ENCODE measurements at places on chromosomes 4 and X. TPM values are rescaled to one million over a fixed set of nuclear protein-coding genes. Genes with fewer than 3 reads are reported as not detected.

GRCh38 chrX:111086591-111087006 lies 9.4 kb upstream of the PAK3 start:
- no peak for DNase-seq

- DNase-seq: no peak
These were observed 63.0 kb downstream of the PRSS12 start for GRCh38 chr4:118289794-118290193.

GRCh38 chrX:71098302-71098701 lies 2.7 kb downstream of the FOXO4 start:
- peak; percentile 78 for DNase-seq

GRCh38 chrX:9995855-9996339 lies 28.7 kb downstream of the CLDN34 start:
- peak; percentile 83 for DNase-seq

DNA sequence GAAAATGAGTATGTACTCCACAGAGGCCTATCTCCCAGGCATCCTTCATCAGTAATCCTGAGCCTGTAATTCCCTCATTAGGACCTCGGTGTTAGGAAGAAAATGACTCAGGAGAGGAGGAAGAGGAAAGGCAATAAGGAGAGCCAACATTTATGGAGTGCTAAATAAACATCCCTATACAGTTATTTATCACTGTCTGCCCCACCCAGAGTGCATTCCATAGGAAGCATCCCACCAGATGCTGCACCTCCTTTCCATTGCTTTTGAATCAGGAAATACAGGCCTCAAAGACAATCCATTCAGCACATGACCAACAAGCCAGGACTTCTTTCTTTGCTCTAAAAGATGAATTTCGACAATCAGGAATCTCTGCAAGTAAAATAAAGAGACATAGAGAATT lies 47.6 kb downstream of the USP38 start:
- DNase-seq: no peak

DNA sequence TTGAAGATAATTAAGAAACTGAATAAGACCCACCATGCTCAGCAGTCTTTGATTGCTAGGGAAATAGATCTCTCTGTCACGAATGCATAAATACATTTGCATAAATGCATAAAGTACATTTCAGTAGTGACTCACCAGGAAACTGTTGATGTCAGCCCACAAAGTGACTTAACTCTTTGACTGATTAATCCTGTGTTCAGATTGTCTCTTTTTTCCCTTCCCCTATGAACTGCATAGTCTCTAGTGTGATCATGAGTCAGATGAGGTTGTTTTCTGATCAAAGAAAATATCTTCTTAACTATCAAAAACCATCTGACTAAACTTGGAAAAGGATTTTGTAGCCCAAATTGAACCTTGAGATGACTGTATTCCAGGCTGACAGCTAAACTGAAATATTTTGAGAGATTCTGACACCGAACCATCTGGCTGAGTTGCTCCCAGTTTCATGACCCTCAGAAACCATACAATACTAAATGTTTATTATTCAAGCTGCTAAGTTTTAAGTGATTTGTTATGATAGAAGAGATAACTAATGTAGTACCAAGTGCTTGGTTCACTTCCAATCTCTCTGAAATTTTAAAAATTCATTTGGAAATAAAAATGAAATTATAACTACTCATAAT lies 1381.5 kb upstream of the AGA start:
- DNase-seq: no peak

GRCh38 chr4:96775501-96775900 lies 935.6 kb downstream of the PDHA2 start:
- DNase-seq: no peak

DNA sequence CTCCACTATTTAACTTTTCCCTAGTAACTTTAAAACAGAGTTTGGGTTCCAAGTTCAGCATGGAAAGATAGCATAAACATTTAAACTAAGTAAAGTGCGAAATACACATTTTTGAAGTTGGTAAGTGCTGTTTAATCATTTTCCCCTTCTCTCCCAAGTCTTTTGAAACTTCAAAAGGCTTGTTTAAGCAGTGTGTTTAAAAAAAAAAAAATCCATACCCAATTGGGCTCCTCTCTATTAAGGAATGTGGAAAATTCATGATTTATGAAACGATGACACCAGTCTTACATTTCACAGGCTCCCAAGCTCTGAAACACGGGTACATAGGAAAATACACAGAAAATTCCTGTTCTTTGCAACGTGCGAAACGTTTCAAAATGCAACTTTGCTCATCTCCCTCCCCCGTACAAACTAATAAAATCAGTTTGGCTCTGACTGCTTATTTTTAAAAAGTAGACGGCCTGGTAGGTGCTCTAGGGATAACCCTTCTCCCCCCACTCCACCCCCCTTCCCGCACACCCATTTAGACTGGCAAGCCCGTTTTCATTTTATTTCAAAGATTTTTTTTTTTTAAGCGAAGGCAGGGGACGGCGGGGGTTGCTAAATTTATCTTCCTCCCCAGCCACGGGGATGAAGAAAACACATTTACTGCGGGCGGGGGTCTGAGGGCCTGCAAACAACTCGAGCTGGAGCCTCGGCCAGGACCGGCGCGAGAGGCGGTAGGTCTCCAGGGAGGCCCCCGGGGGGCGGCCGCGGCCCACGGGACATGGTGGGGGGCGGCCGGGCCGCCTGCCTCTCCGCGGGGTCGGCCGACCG lies 786 bp upstream of the ZFX start:
- DNase-seq: no peak

DNA sequence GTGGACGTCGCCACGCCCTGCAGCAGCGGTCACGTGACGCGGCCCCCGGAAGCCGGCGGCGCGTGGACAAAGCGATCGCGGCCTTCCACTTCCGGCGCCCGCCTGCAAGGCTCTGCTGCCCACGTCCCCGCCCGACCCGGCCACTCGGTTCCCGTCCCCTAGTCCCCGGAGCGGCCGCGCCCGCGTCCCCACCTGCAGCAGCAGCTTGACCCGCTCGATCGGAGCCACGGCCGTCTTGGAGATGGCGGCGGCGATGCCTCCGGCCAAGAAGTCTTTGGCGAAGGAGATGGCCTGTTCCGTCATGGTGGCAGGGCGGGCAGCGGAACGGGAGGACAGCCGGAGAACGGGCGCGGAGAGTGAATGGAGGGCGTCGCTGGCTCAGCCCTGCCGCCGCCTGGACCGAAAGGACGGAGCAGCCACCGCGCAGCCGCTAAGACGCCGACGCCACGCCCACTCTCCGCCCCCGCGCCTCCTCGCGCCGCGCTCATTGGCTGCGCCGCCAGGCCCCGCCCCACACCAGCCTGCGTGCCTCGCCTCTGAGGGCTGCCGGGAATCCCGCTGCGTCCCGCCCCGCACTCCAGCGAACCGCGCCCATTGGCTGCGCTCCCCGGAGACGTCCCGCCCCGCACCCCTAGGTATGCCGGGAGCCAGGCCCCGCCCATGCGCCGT lies at the start of gene SLC25A6:
Gene SLC25A6, minus strand, starts transcription at position 407 of the 669 bp plus-strand sequence. Its CDS starts 104 bp downstream, at position 303.
- DNase-seq: peak; percentile 99

DNA sequence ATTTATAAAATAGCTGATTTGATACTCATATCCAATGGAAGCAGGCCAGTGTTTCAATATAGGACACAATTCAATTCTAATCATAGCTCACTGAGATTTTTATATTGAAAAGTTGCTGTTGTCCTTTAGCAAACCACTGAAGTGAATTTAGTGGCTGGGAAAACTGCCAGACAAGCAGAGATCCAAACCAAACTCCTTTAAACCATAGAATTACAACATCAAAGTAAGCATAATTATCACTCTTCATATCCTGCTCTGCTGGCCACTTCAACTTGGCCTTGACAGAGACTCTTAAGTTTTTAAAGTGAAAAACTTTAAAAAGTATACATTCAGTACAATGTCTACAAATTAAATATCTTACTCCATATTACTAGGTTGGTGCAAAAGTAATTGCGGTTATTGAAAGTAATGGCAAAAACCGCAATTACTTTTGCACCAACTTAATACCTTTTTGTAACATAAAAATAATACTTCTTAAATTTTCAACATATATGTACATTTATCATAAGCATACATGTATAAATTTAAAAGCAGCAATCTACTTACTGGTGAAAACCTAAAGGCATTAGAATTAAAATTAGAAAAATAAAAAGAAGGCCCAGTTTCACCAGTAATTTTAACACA lies 433.0 kb downstream of the PCDH10 start:
- DNase-seq: no peak

- no peak for DNase-seq
These were observed 133.1 kb downstream of the PLS3 start for GRCh38 chrX:115694028-115694427.

- no peak for DNase-seq
These were observed 32.0 kb upstream of the MBNL3 start for GRCh38 chrX:132520792-132521191.

- DNase-seq: no peak
These were observed 47.9 kb downstream of the NAP1L5 start for GRCh38 chr4:88649716-88650115.

DNA sequence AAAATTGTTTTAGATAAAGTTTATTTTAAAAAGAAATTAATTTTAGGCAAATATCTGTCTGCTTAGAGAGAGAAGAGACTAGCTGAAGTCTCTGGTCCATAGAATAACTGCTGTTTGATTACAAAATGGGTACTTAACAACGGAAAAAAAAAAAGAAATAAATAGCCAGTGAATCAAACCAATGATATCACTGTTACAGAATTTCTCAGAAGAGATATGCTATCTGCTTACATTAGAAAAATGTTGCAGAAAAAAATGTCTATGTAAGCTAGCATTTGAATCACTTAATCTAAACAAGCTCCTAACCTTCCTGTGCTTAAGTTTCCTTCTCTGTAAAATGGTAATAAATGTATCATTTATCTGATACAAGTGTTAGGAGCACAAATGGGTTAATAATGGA lies 189.9 kb downstream of the IL15 start:
- DNase-seq: no peak

DNA sequence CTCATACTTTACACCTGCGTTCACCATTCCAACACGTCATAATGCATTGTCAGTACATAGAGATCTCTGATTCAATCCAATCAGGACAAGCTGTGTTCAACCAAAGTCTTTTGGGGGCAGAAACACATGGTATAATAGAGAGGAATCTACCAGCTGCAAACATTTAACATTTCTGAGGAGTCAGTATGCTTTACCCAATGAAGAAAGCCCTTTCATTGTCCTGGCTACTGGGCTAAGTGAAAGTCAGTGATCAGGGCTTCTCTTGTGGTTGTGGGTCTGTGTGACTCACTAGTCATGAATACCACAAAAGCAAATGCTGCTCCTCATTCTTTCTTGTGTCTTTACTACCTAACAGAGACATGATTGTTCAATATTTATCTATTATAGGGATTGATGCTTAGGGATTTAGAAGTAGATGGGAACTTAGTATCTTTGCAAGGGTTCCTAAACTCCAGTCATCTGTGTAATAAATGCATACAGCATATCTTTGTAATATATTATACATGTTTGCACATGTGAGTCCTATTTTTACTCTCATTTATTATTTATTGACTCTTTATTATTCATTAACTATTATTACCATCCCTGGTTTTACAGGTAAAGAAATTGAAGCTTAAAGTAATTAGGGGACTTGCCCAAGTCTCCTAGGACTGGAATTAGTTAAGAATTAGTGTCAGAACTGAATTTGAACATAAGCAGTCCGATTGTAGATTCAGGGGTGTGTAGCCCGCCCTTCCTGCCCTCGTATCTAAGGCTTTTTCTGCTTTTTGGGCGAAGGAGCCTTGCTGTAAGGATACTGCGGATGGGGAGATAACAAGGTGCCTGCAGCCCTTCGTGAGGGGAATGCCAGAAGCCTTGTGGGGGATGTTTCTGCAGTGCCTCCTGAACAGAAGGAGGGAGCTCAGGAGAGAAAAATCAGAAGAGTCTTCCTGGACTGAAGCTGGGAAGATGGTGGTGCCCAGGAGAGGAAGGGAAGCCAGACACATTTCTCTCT lies 353.1 kb upstream of the BOD1L1 start:
- DNase-seq: no peak

DNA sequence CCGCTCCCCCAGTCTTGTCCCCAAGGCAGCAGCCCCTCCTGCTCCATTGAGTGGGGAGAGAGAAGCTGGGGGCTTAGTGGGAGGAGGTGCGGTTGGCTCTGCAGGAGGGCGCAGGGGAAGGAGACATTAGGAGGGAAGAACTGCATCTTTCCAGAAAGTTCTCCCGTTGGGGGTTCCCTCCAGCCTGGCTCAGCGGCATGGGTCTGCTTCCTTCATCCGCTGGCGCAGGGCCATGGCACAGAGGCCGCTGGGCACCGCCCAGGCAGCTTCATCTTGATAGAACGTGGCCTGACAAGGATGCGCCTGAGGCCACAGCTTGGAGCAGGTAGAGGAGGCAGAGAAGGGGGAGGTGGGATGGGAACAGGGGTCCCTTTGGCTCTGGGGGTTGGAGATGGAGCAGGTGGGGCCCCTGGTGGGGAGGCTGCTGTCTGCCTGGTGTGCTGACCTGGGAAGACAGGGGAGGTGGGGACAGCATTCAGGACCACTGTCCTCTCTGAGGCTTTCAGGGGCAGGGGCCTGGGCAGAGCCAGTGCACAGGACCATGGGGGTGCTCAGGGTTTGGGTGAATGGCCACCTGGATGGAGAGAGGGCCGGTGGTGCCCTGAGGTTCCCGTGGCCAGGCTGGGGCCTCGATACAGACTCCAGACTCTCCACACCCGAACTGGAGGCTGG lies 12.1 kb downstream of the DOK7 start:
- no peak for DNase-seq

- no peak for DNase-seq
These were observed 281.7 kb downstream of the CHM start for GRCh38 chrX:85765651-85766050.

DNA sequence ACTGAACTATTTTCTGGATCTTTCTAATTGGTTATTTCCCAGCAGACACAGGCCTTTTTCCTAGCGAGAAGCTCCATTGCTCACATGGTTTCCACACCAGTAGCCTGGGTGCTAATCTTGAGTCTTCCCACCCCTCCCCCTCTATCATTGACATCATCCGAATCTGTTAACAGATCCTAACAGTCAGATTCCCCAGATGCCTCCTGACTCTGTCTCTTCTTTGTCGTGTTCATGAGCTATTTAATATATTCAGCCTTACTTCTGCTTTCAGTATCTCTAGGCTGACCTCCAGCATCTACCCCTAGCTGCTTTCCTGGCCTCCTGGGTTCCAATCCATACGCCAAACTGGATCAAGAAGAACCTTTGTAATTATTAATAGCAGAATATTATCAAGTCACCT lies 85.0 kb downstream of the CLNK start:
- DNase-seq: no peak

Gene BEX5
- total RNA-seq: 2.0 TPM

Gene TNMD
- not detected for total RNA-seq

Gene GLOD5
- not detected for total RNA-seq

Gene ARMCX6
- 70.1 TPM for total RNA-seq

Gene SSX5
- total RNA-seq: not detected

Gene NAP1L2
- 3.1 TPM for total RNA-seq

Gene CRLF2
- total RNA-seq: 0.22 TPM

Gene HPSE
- 10.9 TPM for total RNA-seq

Gene SYN1
- 0.35 TPM for total RNA-seq

Gene STARD8
- total RNA-seq: 0.42 TPM

Gene RAB40AL
- total RNA-seq: 0.49 TPM

Gene MAP9
- total RNA-seq: 12.0 TPM

Gene PDLIM3
- total RNA-seq: not detected

Gene ZNF718
- 10.7 TPM for total RNA-seq

Gene NKRF
- 27.2 TPM for total RNA-seq
